ENCODE measurements at places on chromosomes 5 and 9.

DNA sequence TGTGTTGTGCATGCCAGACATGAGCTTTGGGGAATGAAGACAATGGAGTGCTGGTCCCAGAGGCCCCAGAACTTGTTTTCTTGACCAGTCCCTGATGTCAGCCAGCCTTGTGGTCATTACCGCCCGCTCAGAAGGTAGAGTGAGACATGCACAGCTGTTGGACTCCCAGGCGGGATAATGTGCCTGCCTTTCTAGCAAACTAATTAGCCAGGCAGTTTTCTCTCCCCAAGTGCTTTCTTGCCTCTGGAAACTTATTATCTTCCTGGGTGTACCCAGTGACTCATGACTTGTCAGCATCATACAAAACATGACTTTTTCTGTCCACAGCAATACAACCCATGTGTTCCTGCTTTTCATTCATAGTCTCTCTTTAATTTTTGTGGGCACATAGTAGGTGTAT, 131.1 kb downstream of the RMI1 start:
- DNase-seq, result peak; percentile 52

- peak; percentile 83 for DNase-seq
Measured at GRCh38 chr5:157651623-157652376, 438 bp downstream of the SOX30 start.

DNA sequence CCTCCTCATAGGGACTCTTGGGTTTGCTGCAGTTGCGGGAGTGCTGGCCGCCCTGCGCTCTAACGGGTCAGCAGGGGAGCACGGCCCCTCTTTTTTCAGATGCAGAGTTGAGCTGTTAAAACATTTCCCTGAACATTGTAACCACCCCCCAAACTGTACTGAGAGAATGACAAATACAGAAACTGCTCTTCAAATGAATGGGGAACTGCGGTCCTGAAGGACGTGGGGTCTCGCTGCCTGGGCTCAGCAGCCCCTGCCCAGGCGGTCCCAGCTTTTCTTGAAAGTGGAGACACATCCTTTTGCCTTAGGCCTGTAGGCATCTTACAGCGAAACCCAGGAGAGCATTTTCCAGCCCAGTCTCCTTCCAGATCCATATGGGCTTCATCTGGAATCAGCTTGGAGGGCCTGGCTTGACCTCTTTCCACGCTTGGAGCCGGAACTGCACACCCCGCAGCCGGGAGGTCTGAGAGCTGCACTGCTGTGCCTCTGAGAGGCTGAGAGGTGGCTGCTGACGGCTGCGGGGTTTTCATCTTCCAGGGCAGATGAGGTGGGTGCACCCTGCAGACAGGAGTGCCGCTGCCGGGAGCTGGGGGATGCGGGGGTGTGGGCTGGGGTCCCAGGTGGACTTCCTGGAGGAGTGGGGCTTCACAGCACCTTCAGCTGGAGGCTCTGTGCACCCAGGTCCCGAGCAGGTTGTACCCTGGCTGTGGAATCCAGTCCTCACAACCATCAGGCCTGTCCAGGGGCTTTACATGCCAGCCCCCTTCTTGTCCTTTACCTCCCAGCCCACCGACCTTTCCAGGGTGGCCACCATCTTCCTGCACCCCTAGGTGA, 1.2 kb upstream of the AGPAT2 start:
- no peak for DNase-seq

- DNase-seq, result peak; percentile 61
Measured at GRCh38 chr9:7237473-7238246, 479.9 kb downstream of the KDM4C start.

- DNase-seq, result no peak
Measured at GRCh38 chr5:180112181-180112861, 40.8 kb upstream of the RNF130 start.

- DNase-seq, result no peak
Measured at GRCh38 chr5:14779975-14780374, 91.6 kb downstream of the ANKH start.

- DNase-seq, result peak; percentile 8
Measured at GRCh38 chr5:82820961-82821845, 256.0 kb downstream of the TMEM167A start.

DNA sequence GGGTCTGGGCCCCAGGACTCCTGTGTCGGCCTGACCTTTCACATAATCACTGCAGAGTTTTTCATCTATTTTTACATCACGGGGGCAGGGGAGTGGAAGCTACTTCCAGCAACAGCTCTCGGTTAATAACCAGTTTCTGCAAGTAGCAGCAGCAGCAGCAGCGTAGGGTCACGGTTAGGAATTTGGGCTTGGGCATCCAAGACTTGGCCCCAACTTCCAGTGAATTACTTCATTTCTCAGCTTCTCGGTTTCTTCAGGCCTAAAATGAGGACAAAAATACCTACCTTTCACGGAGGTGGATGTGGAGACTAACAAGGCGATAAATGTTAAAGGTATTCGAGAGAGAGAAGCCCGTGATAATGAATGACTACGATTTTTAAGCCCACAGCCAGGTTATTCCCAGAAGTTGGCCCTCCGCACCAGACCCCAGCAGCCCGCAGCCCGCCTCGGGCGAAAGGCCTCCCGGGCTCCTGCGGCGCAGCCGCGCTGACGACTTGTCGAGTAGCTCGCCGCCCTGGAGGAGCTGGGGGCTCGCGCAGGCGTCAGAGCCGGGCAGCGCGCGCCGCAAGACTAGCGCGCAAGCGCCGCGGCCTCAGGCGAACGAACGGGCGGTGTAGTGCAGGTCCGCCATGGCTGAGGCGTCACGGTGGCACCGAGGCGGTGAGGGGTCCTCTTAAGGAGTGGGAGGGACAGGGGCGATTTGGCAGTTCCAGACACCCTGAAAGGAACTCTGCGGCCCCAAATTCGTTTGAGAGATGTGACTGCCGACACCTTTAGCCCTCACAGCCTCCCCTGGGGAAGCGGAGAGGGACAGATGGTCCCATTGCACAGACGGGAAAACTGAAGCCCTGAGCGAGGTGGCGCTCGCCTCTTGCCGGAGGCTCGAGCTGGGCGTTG, at the start of gene PKD2L2:
PKD2L2 (plus strand) TSS at position 595 of the 897 bp plus-strand sequence; CDS start at position 630, 35 bp downstream.
- no peak for DNase-seq

DNA sequence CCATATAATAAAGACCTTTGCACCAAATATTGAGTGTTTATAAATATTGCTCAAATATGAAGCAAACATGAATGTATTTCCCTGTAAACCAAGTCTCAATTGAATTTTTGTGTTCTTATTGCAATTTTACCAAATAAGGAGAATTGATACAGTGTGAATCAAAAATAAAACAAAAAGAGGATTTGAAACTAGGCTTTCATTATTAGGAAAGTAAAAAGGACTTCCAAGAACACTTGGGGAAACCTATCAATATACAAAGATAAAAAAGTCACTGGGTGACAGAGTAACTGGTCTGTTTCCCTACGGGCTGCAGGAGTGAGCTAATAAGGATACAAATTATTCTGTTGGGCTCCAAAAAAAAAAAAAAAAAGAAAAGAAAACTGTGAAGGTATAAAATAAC, 44.8 kb upstream of the SNX2 start:
- no peak for DNase-seq

DNA sequence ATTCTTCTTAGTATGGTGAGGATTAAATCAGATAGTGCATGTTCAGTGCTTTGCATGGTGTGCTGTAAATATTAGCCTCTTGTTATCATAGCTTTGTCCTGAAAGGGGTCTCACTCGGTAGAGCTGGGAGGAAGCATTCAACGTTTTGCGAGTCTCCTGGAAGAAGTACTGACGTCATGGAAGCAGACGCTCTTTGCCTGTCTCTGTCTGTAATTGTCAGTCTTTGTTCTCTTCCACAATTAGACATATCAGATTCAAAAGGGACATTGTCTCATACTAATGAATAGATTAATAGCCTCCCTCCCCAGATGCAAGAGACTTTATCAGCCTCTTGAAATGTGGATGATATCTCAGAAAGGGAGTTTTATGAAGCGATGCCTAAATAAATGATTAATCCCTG, 91.8 kb upstream of the CXCL14 start:
- DNase-seq, result no peak

DNA sequence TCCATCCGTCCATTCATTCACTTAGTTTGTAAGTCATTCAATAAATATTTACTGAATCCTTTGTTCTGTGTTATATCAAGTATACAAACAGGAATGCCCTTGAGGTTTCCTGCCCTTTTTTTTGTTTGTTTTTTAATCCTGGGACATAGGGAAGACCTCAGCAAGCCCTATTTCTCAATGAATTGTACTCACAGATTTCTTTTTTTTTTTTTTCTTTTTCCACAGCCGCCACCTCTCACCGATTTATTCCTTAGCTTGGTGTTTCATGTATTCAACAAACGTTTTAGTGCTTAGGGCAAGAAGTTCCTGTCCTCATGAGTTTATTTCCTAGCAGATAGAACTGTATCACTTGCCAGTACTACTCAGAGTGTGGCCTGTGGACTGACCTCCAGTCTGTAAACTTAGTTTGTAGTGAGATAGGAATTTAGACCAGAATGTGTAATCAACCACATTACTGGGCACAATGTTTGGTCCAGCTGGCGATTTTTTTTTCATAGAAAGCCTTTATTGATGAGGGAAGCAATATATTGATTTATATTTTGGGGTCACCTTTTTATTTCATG, 35.4 kb upstream of the C5orf47 start:
- no peak for DNase-seq

DNA sequence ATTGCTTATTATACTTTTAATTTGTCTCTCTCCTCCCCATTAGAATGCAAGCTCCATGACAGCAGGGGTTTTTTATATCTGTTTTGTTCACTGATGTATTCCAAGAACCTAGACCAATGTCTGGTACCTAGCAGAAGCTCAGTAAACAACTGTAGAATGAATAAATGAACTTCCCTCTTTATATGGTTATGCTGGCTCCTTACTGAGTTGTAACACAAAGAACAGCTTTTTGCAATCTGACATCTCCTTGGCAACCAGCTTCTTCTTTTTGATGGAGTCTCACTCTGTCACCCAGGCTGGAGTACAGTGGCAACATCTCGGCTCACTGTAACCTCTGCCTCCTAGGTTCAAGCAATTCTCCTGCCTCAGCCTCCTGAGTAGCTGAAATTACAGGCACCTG, 13.6 kb downstream of the TRMO start:
- no peak for DNase-seq

DNA sequence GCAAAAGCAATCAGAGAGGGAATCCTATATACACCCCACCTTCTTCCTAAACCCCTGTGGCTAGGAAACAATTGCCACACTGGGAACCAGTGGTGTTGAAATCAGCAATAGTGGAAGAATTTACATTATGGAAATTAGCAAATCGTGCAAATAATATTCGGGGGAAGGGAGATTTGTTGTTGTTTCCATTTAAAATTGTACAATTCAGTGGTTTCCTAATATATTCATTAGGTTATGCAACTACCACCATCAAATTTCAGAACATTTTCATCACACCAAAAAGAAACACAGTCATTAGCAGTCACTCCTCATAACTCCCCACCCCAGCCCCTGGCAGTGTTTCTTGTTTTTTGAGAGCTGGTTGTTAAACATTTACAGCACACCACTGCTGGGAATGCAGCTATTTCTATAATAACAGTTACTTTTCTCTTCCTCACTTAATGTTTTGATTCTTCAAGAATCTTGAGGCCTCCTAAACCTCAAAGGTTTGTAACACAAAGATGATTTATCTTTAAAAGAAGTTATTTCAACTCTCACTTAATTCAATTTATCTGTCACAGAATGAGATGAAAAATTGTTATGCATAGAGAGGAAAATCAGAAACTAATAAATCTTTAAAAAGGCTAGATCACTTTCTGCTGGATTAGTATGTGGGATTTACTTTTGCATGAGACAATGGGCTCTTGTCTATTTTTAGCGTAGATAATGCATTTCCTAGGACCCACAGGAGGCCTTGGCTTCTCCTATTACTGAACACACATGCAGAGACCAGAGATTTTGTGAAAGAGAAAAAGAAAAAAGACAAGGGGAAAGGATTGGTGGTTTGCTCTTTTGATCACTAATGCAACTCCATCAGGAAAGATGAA, 91.8 kb upstream of the DAPK1 start:
- peak; percentile 49 for DNase-seq

GRCh38 chr5:41347569-41347968, 134.2 kb upstream of the C6 start:
- no peak for DNase-seq

GRCh38 chr9:136079916-136080246, 15.2 kb downstream of the NACC2 start:
- no peak for DNase-seq

- no peak for DNase-seq
Measured at GRCh38 chr9:18061856-18062255, 412.1 kb upstream of the ADAMTSL1 start.

DNA sequence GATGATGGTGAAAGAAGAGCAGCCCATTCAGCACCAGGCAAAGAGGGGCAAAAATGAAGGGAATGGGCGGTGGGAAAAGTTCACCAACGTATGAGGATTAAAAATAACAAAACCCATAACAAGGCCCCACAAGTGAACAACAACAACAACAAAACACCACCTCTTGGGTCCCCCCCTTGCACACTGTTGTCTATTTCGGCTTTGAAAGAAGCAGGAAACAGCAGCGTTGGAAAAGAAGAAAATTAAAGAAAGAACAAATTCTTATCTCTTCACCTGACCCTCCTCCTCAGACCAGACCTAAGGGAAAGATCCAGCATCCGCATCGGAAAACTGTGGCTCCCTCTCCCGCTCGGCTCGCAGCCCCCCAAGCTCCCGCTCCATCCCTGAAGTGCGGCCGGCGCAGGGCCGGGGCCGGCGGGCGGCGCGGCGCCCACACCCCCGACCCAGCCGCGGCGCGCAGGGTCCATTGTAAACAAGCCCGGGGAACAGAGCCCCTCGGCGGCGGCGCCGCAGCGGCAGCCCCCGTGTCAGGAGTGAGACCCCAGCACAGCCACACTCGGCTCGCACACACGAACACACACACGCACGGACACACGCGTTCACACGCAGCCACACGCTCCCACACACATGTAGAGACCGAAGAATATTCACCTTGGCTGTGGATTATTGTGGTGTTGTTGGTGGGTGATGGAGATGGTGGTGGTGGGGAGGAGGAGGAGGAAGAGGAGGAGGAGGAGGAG, 535 bp downstream of the RFX3 start:
- DNase-seq, result peak; percentile 59

GRCh38 chr9:72211047-72211446, 61.8 kb downstream of the GDA start:
- no peak for DNase-seq

- no peak for DNase-seq
Measured at GRCh38 chr9:105912863-105913516, 218.6 kb downstream of the TMEM38B start.

- no peak for DNase-seq
Measured at GRCh38 chr9:92480986-92481633, 1.2 kb downstream of the ASPN start.

GRCh38 chr5:7331131-7331530, 64.8 kb upstream of the ADCY2 start:
- DNase-seq, result peak; percentile 87

GRCh38 chr5:121160591-121160990, 691.1 kb upstream of the FTMT start:
- DNase-seq, result no peak

- no peak for DNase-seq
Measured at GRCh38 chr5:57316798-57317327, 143.0 kb downstream of the GPBP1 start.

- no peak for DNase-seq
Measured at GRCh38 chr5:38765399-38765861, 80.4 kb upstream of the OSMR start.

- DNase-seq, result no peak
Measured at GRCh38 chr9:34891386-34891785, 66.7 kb upstream of the PHF24 start.
